ENCODE measurements at places on chromosomes 5 and 9. TPM values are rescaled to one million over a fixed set of nuclear protein-coding genes. Genes with fewer than 3 reads are reported as not detected.

- no peaks in the 10 kb centered on the region for H3K4me1 ChIP-seq
- H3K4me3 ChIP-seq, result no peak overlapping the region
- H3K27ac ChIP-seq, result no peak overlapping the region
- no peaks in the 10 kb centered on the region for H3K27me3 ChIP-seq
Measured at GRCh38 chr9:135584934-135585333, 23.4 kb downstream of the PAEP start.

GRCh38 chr5:85304524-85304923 lies 919.8 kb upstream of the EDIL3 start:
- no peaks in the 10 kb centered on the region for H3K36me3 ChIP-seq
- no peak overlapping the region for H3K27ac ChIP-seq
- no peaks in the 10 kb centered on the region for H3K27me3 ChIP-seq

DNA sequence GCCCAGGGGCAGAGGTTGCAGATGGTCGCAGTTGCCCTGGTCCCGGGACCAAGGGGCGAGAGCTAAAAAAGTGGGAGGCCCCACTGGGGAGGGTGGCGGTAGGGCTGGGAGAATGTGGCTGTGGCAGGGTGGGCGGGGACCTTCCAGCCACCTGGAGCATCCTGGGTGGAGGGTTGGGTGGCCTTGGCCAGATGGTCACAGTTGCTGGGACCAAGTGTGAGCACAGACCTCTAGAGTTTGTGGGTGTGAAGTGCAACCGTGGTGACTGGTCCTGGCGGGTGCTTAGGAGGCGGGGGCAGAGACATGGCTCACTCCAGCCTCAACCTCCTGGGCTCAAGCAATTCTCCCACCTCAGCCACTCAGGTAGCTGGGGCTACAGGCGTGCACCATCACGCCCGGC lies 5.7 kb upstream of the TRAF2 start:
- no peaks in the 10 kb centered on the region for H3K36me3 ChIP-seq
- H3K4me1 ChIP-seq, result peaks cover 24% of the 10 kb centered on the region
- no peaks in the 10 kb centered on the region for H3K27me3 ChIP-seq

DNA sequence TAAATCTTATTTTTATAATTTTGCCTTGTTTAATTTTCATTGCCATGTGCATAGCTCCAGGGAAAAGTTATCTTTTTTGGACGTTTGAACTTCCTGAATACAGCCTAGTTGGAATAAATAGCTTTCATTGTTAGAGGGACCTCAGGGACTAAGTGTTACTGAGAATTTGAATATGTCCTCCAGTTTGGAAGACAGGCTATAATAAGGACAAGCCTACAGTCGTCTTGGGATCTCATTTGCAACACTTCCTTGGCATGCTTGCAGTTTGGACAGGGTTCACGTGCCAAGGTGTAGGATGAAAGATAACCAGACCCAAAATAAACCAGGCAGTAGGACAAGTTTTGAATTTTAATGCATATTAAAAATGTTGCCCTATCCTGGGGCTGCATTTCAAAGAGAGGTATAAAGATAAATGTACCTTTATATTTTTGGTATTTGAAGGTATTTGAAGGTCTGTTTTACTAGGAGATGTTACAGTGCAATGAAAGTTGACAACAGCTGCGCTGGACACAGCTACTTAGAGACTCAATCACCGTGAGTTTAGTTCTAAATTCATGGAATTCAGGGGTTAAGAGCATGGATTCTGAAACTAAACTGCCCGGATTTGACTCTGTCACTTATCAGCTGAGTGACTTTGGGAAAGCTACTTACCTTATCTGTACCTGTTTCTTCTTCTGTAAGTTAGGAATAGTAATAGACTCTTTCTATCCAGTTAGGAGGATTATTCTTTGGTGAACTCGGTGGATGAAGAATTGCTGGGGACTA lies 134.1 kb downstream of the ACTBL2 start:
- H3K36me3 ChIP-seq, result no peaks in the 10 kb centered on the region
- peaks cover 7% of the 10 kb centered on the region for H3K4me1 ChIP-seq
- H3K27ac ChIP-seq, result no peak overlapping the region
- H3K27me3 ChIP-seq, result no peaks in the 10 kb centered on the region
- DNase-seq, result no peak
- H3K4me3 ChIP-seq, result no peak overlapping the region

DNA sequence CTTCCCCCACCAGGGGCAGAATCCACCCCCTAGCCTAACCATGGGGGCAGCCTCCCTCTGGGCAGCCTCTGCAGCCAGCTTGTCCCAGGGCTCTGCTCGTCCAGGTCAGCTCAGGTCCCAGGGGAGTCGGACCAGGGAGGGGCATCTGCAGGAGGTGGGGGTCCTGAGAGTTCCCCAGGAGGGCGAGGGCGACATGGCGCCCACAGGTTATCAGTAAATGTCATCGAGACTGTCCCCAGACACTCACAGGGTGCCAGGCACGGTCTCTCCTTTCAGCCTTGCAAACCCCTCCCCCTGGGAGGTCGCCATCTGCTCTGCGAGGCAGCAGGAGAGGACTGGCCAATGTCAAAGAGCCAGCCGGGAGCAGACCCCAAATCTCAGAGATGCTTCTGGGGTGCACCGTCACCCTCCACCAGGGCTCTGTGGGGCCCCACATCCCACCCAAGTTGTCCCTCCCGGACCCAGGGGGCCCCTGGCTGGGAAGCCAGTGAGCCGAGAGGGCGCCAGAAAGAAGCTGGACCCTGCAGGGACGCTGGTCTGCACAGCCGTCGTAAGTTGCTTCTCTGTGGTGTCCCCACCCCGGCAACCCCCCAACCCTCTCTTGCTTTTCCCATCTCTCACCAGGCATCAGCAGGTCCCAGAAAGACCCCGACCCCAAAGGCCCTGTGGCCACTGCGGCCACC lies 69.3 kb downstream of the NTNG2 start:
- H3K36me3 ChIP-seq, result no peaks in the 10 kb centered on the region
- no peaks in the 10 kb centered on the region for H3K27me3 ChIP-seq
- H3K4me1 ChIP-seq, result no peaks in the 10 kb centered on the region
- H3K27ac ChIP-seq, result no peak overlapping the region
- H3K4me3 ChIP-seq, result no peak overlapping the region
- no peak for DNase-seq

The NTRK2 gene
- not detected for total RNA-seq

The LEAP2 gene
- 1.1 TPM for total RNA-seq

GRCh38 chr5:55222985-55223811 lies 3.9 kb downstream of the MCIDAS start:
- DNase-seq, result no peak
- H3K36me3 ChIP-seq, result no peaks in the 10 kb centered on the region
- H3K4me3 ChIP-seq, result no peak overlapping the region

DNA sequence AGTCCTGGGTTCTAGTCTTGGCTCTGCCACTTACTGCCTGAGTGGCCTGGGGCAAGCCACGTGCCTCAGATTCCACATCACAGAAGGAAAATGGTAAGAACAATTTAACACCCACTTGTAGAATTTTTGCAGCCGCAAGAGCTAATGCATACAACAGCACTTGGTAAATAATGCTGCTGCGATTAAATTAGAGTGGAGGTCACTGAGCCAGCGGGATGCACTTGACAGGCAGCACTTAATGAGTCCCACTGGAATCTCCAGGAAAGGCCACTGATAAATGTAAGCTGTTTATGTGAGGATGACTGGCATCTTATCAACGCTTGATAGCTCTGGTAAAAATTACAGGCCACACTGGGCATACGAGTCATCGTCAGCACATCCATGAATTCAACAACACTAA lies 59.4 kb upstream of the UBTD2 start:
- no peak for DNase-seq
- peak overlapping the region; percentile 42 for H3K27ac ChIP-seq
- no peaks in the 10 kb centered on the region for H3K36me3 ChIP-seq
- H3K27me3 ChIP-seq, result no peaks in the 10 kb centered on the region
- H3K4me1 ChIP-seq, result peaks cover 19% of the 10 kb centered on the region
- no peak overlapping the region for H3K4me3 ChIP-seq

- peaks cover 20% of the 10 kb centered on the region for H3K4me1 ChIP-seq
- H3K27ac ChIP-seq, result no peak overlapping the region
- H3K36me3 ChIP-seq, result peaks cover 7% of the 10 kb centered on the region
- no peaks in the 10 kb centered on the region for H3K27me3 ChIP-seq
Measured at GRCh38 chr5:10262121-10262774, 12.2 kb downstream of the CCT5 start.

DNA sequence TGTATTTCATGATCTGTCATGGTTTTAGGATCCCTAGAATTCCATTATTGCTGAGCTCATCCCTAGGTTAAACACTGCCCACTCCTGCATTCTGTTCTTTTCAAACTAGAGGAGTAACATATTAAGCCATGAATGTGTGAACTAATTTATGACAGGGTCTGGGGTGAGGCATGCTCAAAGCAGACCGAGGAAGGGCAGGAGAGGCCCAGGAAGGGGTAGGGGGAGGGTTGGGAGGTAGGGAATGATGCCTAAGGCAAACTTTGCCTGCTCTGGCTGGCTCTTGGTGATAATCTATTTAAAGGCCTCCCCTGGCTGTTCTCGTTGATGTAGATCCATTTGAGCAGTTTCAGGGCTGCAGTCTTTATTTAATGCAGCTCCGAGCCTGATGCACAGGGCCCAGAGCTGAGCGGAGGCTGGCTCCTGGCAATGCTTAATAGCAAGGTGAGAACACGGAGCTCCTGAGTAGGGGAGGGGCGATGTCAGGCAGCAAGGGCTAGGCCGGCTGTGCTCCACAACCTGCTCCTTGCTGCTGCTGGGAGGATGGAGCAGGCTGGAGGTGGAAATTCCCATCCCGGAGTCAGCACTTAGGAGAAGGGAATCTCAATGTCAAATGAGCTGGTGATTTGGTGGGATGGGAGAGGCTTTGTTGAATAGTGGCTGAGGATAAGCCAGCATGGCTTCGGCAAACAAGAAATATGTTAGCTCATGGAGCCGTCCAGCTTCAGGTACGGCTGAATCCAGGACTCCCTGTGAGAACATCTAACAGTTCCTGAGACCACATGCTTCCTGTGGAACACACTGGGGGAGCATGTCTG lies 73.2 kb upstream of the UNC5A start:
- H3K36me3 ChIP-seq, result no peaks in the 10 kb centered on the region
- peak; percentile 57 for DNase-seq
- no peaks in the 10 kb centered on the region for H3K27me3 ChIP-seq
- peaks cover 10% of the 10 kb centered on the region for H3K4me1 ChIP-seq
- H3K4me3 ChIP-seq, result no peak overlapping the region

The FOXD4 gene
- 0.93 TPM for total RNA-seq

GRCh38 chr9:31325778-31326177 lies 1058.7 kb upstream of the ACO1 start:
- no peaks in the 10 kb centered on the region for H3K27me3 ChIP-seq
- H3K36me3 ChIP-seq, result no peaks in the 10 kb centered on the region
- H3K4me3 ChIP-seq, result no peak overlapping the region

The ACOT12 gene
- total RNA-seq, result 1.4 TPM

GRCh38 chr5:157506066-157506590 lies 46.1 kb downstream of the NIPAL4 start:
- no peak for DNase-seq
- no peak overlapping the region for H3K27ac ChIP-seq
- no peaks in the 10 kb centered on the region for H3K27me3 ChIP-seq
- H3K36me3 ChIP-seq, result no peaks in the 10 kb centered on the region

DNA sequence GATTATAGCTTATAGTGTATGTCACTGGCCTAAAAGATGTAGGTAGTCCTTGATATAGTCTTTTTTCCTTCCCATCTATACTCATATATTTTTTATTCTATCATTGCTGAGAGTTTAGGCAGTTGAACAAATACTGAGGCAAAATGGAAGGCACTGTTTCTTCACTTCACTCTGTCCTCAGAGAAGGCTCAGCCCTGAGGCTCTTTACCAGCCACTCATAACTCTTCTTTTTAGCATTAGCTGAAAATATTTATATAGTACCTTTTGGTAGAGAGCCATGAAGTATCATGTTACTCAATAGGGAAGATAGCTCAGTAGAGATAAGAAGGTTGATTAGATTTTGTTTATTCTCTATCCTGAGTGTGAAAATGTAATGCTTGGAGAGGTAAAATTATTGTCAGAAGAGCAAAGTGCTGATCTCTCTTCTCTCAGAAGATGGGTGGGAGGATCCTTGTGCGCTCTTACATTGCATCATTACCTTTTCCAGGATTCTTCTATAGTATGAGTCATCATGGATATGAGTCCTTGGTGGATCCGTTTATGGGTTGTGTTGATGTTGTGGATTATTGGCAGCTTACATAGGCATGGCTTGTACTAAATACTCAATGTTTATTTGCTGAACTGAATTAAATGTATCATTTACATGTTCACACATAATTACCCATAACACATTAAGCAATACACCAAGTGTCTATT lies 88.1 kb downstream of the ANXA1 start:
- H3K4me3 ChIP-seq, result no peak overlapping the region
- H3K27me3 ChIP-seq, result no peaks in the 10 kb centered on the region
- no peak for DNase-seq
- H3K27ac ChIP-seq, result no peak overlapping the region
- H3K4me1 ChIP-seq, result no peaks in the 10 kb centered on the region

DNA sequence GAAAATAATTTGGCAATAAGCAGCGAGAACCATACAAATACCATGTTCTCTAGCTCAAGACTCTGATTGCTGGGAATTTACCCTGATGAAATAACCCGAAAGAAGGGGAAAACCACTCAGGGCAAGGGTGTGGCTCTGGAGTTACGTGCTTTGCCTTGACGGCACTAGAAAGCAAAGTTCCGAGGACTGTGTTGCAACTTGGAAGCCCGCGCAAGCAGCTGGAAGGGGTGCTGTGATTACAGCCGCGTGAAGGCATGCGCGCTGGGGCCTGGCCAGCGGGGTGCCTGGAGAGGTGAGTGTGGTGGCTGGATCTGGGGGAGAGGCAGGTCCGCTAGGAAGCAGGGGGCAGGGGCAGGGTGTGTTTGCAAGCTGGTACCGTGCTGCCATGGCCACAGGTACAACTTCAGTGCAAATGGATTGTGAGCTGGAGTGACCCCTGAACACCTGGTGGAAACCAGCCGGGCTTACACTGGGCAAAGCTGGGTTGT lies 52.6 kb upstream of the CNOT6 start:
- no peak for DNase-seq
- no peaks in the 10 kb centered on the region for H3K27me3 ChIP-seq
- no peaks in the 10 kb centered on the region for H3K4me1 ChIP-seq
- no peaks in the 10 kb centered on the region for H3K36me3 ChIP-seq
- no peak overlapping the region for H3K4me3 ChIP-seq

The ROR2 gene
- 0.95 TPM for total RNA-seq

DNA sequence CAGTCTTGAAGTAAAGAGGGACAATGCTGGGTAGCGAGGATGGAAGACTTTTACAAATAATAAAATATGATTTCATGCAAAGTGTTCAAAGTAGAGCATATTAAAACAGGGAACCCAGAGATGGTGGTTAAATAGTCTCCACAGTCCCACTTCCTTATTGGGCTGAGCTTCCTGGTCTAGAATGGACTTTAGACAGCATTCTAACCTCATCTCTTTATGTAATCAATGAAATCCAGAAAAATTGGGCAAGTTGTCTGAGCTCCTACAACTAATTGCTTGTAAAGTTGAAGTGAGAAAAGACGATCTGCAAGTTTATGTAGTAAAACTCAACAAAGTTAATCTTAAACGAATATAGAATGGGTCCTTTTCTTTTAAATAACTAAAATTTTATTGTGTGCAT lies 328.9 kb downstream of the PJA2 start:
- peak; percentile 10 for DNase-seq
- no peaks in the 10 kb centered on the region for H3K36me3 ChIP-seq
- peak overlapping the region; percentile 74 for H3K27ac ChIP-seq
- H3K4me1 ChIP-seq, result peaks cover 17% of the 10 kb centered on the region

The ARL10 gene
- total RNA-seq, result 2.3 TPM

The ADAMTSL1 gene
- total RNA-seq, result not detected

The MEIKIN gene
- not detected for total RNA-seq

The SERINC5 gene
- 226 TPM for total RNA-seq

The CENPK gene
- total RNA-seq, result 56.4 TPM

Measured in Caco-2 (cell line).